ENCODE measurements at places on chromosomes 11 and 22. TPM values are rescaled to one million over a fixed set of nuclear protein-coding genes. Genes with fewer than 3 reads are reported as not detected.

The TUB gene
- total RNA-seq, result 6.5 TPM

The MMP11 gene
- 0.36 TPM for total RNA-seq

The GDPD5 gene
- total RNA-seq, result 12.8 TPM

The GPHA2 gene
- not detected for total RNA-seq

The C11orf16 gene
- total RNA-seq, result not detected

The CBLIF gene
- not detected for total RNA-seq

The KIAA1671 gene
- 12.7 TPM for total RNA-seq

The HRAS gene
- 150 TPM for total RNA-seq

The ANO5 gene
- total RNA-seq, result 1.6 TPM

The PARVG gene
- total RNA-seq, result not detected

The FIBIN gene
- total RNA-seq, result not detected

The POLR2L gene
- total RNA-seq, result 744 TPM

Data from A549 treated with GW870086 at 1 μM for 4 hours (cell line).